ACHN (cell line): ENCODE measurements at places on chromosomes 5 and 9.

GRCh38 chr9:91211919-91212318, 149.8 kb downstream of the AUH start:
- DNase-seq: no peak

DNA sequence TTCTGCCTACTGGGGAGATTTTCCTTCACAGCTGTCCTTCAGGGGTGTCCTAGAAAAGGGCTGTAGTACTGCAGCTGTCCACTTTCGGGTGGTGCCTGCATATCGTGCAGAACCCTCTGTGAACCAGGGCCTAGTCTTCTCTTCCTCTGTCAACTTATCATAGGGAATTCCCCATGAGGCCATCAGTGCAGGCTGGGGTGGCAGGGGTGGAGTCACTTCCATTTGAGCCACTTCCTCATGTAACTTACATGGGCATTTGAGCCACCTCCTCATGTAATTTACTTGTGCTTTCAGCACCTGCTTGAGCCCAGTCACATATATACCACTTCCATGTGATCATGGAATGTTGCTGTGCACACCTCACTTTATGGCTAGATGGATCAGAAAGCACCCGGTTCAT, 742.0 kb upstream of the RGMB start:
- no peak for DNase-seq

DNA sequence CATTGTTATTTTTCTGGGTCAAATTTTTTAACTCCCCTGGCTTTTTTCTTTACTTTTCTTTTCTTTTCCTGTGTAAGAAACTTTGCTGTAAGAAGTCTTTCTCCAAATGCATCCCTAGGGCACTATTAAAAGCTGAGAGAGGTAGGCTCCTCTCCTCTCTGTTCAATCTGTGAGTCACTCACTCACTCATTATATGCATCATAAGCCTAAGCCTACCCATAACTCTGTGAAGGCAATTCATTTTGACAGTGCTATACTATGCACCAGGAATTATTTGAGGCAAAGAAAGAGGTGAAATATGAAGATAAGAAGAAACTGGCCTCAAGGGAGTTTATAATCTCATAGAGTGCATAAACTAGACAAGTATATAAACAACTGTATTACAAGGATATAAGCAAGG, 67.9 kb upstream of the PRR16 start:
- DNase-seq: no peak

DNA sequence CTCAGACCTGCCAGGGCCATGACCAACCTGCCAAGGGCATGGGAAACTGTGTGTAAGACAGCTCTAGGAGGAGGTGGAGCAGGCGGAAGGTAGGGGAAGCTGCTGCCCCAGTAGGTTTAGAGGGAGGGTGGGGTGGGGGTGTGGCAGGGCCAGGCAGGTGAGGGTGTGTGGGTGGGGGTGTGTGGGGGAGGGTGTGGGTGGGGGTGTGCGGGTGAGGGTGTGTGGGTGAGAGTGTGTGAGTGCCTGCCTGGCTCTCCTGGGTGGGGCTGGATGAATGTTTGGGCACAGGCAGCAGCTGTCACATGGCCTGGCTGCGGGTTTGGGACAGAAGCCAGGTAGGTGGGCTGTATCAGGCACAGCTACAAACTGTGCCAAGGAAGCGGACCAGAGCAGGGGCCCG, 8.8 kb upstream of the N4BP3 start:
- no peak for DNase-seq

DNA sequence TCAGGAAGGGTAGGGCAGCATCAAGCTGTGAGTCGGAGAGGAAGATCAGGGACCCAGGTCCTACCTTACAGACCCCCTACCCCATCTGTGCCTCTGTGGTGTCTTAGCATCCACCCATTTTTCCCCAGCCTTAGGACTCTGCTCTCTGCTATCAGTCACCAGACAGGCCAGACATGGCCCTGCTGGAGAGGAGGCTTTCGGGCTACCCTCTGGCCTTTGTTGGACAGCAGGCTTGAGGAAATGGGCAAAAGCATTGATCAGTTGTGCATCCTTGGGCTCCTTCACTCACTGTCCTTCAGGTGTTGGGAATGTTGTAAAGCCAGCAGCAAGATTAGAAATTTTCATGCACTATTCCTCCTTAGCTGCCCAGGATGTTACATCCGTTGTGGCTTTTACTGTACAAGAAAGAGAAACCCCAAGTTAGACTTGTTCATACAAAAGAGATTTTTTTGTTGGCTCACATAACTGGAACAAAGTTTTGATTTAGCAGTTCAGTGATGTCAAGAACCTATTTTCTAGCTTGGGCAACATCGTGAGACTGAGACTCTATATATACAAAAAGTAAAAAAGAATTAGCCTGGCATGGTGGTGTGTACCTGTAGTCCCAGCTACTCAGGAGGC, 17.4 kb upstream of the TNFAIP8 start:
- no peak for DNase-seq
